ENCODE measurements at places on chromosomes 7 and 10.

DNA sequence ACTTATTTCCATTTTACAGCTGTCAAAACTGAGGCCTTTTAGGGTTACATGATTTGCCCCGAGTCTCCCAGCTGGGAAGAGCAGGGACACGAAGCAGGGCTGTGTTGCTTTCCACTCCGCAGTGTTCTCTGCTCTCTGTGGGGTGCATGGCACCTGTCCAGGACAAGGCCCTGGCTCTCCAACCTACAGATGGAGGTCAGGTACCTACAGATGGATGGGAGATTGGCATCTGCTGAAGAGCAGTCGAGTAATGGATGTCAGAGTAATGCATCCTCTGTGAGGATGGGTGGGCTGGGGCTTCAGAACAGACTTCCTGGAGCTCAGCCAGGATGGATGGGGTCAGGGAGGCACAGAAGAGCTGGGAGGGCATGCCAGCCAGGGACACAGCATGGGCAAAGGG, 85.0 kb downstream of the EMX2 start:
- no peak for DNase-seq

GRCh38 chr7:28855538-28856217, 102.5 kb downstream of the TRIL start:
- DNase-seq, result no peak

DNA sequence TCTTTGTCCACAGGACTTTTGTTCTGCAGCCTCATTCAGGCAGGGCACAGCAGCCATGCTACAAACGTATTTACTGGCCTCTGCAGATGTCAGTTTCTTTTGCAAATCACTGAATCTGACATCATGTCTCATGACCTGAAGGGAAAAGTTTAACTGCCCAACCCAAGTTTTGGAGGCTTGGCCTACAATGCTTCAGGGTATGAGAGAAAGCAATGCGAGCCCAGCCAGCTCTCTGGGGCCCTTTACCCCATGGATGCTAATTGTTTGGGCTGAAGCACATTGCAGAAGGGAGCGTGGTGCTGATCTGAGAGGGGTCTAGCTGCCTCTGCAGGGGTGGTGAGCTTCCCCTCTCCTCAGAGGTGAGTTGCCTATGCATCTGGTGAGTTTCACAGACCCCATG, 179.9 kb upstream of the CXCL12 start:
- DNase-seq, result no peak

DNA sequence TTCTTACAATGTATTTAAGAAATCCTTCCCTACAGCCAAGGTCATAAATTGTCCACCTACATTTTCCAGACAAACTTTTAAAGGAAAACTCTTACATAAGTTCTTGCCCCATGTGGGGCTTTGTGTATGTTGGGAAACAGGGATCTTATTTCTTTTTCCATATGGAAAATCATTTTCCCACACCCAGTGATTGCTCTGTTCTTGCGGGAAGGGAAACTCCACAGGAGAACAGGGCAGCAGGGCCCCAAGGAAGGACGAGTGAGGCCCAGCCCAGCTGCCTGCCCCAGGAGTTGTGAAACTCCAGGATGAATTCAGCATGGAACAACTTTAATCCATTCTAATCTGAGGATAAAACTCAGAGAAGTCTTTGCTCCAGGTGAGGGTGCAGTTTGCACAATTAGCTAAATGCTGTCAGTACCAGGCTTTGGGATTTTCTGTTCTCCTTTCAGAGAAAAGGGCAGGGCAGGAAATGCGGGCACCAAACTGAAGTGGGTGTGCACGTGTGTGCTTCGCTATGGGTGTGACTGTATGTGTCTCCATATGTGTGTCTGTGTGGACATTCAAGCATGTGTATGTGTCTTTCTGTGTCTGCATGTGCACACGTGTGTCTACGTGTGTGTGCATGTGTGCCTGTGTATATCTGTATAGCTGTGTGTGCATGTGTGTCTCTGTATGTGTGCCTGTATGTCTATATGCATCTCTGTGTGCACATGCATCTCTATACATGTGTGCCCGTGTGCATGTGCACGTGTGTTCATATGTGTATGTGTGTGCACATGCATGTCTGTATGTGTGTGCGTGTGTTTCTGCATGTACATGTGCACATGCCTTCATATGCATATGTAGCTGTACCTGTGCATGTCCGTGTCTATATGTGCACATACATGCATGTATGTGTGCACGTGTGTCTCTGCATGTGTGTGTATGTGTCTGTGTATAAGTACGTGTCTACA, 102.0 kb upstream of the FAM20C start:
- DNase-seq, result no peak

DNA sequence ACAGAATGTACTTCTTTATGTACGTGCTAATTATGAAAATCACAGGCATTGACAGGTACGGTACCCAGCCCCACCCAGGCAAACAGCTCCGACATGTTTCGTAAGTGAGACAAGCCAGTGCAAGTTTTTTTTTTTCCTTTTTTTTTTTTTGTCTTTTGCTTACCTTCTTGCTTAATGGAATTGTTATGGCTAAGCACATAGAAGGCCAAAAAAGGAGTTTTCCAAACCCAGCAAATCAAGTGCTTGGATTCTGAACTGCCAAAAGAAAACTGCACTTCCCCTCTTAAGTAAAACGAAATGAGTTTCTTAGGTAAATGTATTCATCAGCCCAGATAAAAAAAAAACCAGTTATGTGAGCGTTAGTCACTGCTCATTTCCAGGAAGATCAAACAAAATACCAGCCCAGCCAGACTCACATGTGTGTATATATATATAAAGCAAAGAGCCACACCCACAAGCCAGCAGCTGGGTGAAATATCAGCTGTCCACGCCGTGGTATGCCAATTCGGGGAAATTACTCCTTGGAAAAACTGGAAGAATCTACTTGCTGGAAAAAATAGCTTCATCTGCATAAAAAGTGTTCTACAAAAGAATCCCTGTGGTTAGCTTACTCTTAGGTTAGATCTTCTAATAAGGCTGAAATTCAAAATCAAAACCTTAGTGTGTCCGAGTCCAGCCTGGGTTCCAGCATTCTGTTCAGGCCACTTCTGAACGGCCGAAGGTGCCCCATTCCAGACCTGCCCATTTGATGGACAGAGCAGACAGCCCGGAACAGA, 8.0 kb downstream of the KLF6 start:
- peak; percentile 58 for DNase-seq

DNA sequence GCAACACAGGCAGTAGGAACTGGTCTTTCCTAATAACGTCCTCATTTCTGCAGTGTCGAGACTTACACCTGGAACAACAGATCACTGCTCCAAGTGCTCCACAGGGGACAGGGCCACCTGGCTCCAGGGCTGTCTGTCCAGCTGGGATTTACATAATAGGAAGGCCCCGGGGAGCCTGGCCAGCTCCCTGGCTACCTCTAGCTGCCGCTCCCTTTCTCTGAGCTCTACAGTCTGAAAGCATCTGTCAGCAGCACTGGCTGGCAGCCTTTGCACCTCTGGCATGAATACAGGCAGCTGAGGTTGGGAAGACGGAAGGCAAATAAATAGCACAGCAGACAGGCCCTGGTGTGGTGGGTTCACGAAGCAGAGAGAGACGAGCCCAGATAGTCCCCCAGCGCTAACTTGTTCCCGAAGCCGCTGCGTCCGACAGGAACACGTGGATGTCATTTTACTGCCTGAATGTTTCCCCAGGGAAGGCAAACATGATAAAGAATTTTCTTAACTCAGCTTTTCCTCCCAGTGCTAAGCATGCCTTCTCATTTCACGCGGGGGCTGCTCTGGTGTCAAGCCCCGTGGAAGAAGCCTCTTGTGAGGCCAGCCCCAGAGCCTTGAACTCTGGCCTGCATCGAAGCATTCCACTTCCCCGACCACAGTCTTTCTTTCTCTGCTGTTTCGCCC, 105.4 kb downstream of the ITIH5 start:
- DNase-seq, result no peak

DNA sequence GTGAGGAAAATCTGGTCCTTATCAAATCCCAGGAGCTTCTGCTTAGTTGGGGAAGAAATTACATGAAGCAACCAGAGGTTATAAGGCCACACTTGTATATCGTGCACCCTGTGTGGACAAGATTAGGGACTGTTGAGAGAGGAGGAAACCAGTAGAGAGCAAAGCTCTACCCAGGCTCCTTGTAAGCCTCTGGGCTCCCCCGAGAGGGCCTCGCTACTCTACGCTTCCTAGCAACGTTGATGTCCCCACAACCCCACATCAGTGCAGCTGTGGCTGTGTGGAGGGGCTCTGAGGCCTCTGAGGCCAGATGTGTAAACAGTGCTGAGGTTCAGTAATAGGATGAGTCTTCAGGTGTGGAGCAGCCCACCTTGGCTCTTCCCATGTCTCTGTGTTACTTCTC, 16.0 kb downstream of the HIF1AN start:
- DNase-seq, result no peak

DNA sequence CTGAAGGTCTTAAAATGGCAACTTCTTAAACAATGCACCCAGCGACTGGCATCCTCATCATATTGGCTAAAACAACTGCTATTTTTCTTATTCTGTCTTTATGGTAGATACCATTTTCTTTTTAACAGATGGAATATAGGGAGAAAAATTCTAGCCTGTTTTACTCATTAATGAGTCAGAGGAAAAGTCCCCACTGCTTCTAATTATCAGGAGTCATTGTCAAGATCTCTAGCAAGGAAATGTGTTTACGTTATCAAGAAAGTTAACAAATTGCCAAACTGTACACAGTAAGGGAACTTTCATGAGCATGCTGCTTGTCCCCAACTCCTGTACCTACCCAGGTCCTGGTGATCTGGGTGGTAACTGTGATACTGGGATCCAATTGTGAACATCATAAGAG, 117.7 kb upstream of the KIAA1217 start:
- no peak for DNase-seq

DNA sequence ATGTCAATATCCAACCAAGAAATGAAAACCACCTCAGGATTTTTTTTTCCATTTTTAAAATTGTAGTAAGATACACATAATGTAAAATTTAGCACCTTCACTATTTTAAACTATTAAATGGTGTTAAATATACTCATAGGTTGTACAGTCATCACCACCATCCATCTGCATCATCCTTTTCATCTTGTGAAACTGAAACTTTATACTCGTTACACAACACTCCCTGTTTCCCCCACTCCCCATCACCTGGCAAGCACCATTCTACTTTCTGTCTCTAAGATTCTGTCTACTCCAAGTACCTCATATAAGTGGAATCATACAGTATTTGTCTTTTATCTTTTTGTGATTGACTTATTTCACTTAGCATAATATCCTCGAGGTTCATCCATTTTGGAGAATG, 335.2 kb upstream of the NPSR1 start:
- DNase-seq, result no peak

GRCh38 chr10:69641261-69641980, 11.4 kb downstream of the FAM241B start:
- no peak for DNase-seq

GRCh38 chr7:28361551-28361950, 50.8 kb upstream of the CREB5 start:
- no peak for DNase-seq

- no peak for DNase-seq
Measured at GRCh38 chr7:46775776-46776175, 806.1 kb downstream of the TNS3 start.

- no peak for DNase-seq
Measured at GRCh38 chr10:24891823-24892222, 60.6 kb downstream of the PRTFDC1 start.

GRCh38 chr10:22427101-22427500, 81.8 kb downstream of the SPAG6 start:
- no peak for DNase-seq

GRCh38 chr10:97138174-97138573, 47.6 kb downstream of the SLIT1 start:
- no peak for DNase-seq

DNA sequence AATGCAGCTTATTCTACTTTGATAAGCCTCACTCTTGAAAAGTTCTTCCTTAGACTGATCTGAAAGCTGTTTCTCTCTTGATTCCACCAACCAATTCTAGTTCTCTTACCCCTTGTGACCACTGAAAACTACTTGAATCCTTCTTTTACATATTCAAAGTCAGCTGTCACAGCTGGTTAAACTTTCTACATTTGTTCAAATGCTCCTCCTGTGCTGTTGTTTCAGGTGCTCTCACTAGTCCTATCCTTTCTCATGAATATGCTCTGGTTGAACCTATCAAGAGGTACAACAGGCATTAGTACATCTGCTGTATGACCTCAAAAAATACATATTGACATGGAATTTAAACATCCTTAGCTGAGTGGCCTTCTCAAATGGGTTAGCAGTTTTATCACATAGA, 91.5 kb downstream of the MYO3A start:
- DNase-seq, result no peak

- no peak for DNase-seq
Measured at GRCh38 chr7:47684728-47685127, 102.8 kb upstream of the TNS3 start.

DNA sequence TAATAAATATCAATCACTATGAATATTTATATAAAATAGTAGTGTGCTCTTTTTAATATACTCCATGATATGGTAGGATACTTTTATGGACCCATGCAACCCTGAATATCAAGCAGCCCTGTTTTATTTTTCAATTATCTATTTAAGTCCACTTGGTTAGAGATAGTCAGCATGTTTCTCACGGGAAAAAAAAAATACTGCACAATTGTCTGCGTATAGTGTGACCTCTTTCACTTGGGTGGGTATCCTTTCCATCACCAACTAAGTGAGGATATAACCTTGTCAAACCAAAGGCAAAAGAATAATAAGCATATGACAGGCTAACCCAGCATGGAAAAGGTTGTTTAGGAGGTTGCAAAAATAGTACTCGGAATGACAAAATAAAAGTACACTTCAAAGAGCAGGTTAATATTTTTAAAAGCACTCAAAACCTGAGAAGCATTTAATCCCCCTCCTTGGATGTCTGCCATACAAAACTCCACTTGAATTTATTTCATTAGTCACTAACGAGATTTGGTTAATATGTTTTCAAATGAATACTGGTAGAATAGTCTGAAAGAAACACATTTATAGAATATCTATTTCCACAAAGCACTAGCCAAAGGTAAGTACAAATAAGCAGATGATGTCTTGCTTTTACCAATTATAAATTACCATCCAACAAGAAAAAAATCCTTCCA, 76.5 kb downstream of the IMMP2L start:
- no peak for DNase-seq

GRCh38 chr7:150307129-150307528, 16.0 kb upstream of the LRRC61 start:
- no peak for DNase-seq

DNA sequence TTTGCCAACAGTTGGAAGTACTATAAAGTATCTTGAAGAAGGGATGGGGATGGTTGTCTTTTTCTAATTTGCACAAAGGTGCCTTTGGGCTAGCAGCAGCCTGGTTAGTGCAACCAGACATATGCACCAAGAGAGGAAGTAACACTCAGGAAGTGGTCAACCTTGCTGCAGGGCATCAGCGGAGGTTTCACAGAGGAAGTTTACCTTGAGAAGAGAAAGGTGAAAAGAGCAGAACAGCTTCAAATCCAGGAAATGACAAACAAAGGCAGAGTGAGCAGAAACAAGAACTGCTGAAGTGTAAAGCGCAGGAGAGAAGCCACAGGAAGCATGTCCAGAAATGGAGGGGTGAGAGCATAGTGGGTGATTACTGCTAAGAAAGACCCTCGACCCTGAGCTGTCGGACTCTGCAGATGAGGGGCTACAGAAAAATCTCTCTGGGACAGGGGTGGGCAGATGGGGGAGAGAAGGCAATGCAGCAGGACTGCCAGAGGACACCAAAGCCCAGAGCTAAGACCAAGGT, 66.9 kb downstream of the STK17A start:
- peak; percentile 64 for DNase-seq

All from effector CD4-positive, alpha-beta T cell (primary cell).